A549 treated with DMSO at 1 μM for 4 hours (cell line): ENCODE measurements at places on chromosomes 16 and 17. TPM values are rescaled to one million over a fixed set of nuclear protein-coding genes. Genes with fewer than 3 reads are reported as not detected.

The CLEC18C gene
- total RNA-seq, result 0.06 to 0.16 TPM (median 0.09 TPM) in 5 replicates

The CRYBA1 gene
- total RNA-seq, result not detected in 5 replicates

The RNF112 gene
- 0.21 to 0.92 TPM (median 0.52 TPM) in 5 replicates for total RNA-seq

The NTN1 gene
- 0.32 to 0.50 TPM (median 0.41 TPM) in 5 replicates for total RNA-seq

The SMIM22 gene
- total RNA-seq, result 0.38 TPM in 1 of 5 replicates, not detected in the others

The TPSAB1 gene
- total RNA-seq, result 0.13 TPM in 1 of 5 replicates, not detected in the others

The ITGA2B gene
- total RNA-seq, result 1.3 to 1.8 TPM (median 1.5 TPM) in 5 replicates

The MMP28 gene
- 4.6 to 7.2 TPM (median 6.0 TPM) in 5 replicates for total RNA-seq
